ENCODE measurements at places on chromosomes 2 and 18.

- DNase-seq, result no peak
These were observed 126.8 kb downstream of the ZNF521 start for GRCh38 chr18:25225151-25225550.

DNA sequence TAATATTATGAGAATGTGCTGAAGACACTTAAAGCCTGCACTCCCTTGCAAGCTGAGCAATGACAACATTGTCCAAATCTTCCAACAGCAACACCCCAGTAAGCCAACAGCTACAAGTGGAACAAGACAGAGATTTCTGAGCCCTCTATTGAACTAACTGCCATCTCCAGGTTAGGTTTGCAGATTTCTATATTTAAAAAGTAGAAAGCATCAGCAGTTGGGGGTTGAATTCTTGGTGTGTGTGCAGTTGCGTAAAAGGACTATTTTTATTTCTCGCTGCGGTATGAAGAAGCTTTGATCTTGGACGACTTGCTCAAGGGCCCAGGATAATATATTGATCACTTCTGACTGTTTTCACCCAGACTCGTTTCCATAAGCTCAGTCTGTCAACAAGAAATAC is 106.2 kb upstream of the ZFP36L2 start:
- no peak for DNase-seq

- DNase-seq, result no peak
These were observed 94.3 kb upstream of the KLF7 start for GRCh38 chr2:207260021-207260420.

DNA sequence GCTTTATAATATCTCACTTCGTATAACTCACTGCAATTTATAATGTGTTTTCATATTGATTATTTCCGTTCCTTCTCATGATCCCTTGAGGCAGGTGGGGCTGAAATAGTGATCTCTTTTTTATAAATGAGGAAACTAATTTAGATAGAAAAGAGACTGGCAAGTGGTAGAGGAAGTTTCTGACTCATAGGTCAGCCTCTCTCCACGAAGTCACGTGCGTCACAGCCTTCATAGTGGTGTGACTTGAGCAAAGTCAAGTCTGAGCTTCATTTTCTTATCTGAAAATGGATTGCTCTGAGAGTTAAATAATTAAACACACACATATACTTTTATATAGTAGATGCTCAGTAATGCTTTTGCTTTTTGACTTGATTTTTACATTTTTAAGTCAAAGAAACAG is 19.9 kb downstream of the ABCG5 start:
- DNase-seq, result no peak

DNA sequence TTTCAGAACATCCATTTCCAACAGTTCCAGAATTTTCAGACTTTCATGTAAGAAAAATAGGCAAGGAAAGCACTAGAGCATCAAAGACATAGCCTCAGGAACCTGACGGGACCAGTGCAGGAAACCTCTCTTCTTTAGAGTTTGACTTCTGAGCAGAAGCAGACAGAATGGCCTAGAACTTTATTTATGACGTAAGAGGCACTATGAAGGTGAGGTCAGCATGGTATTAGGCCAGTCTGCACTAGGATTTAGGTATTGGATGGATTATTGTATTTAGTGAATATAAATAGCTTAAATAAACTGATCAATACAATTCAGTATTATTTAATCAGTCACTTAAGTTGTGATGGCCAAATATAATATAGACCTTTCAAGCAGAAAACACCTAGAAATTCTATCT is 117.6 kb downstream of the CYRIA start:
- DNase-seq, result no peak

DNA sequence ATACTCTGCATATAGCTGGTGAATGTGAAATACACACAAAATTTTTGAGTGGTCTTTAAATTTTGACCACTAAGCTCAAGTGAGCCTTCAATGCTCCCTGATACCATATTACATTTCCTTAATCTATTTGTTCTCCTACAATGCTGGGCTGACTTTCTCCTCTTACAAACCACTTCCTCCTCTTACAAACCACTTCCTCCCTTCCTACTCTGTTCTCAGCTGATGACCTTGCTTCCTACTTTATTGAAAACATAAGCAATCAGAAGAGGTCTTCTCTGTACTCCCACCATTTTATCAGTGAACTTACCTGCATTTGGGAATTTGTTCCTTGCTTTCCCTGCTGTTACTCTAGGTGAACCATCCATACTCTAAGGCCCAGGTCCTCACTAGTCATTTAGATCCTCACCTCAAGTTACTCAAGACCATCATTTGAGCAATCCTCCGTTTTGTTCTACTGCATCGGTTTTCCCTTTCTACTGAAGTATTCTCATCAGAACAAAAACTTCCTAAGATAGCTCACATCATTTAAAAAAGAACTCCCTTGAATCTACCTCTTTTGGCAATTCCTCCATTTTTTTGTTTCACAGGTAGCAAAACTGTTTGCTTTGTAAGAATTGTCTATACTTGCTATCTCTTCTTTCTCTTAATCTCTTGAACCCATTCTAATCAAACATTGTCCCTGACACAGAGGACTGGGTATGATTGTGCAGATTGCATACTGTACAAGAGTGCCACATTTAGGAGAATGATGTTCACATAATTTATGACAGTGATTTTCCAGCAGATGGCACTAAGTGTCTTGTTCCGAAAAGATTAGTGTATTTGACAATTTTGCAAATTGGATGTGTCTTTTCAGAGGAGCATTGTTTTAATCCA is 96.5 kb downstream of the EPB41L5 start:
- no peak for DNase-seq

GRCh38 chr2:18731666-18732065 is 142.3 kb upstream of the NT5C1B start:
- DNase-seq, result no peak

- no peak for DNase-seq
These were observed 53.1 kb downstream of the PMS1 start for GRCh38 chr2:189837326-189837725.

GRCh38 chr2:199197448-199197847 is 260.3 kb downstream of the SATB2 start:
- DNase-seq, result no peak

- DNase-seq, result no peak
These were observed 119.5 kb downstream of the POLE4 start for GRCh38 chr2:75077909-75078308.

Measured in BJ (cell line).